ENCODE measurements at places on chromosomes 3 and 15. TPM values are rescaled to one million over a fixed set of nuclear protein-coding genes. Genes with fewer than 3 reads are reported as not detected.

GRCh38 chr3:56087451-56088053 is 380.7 kb downstream of the ERC2 start:
- DNase-seq = no peak

Gene MKRN2OS
- total RNA-seq = not detected

DNA sequence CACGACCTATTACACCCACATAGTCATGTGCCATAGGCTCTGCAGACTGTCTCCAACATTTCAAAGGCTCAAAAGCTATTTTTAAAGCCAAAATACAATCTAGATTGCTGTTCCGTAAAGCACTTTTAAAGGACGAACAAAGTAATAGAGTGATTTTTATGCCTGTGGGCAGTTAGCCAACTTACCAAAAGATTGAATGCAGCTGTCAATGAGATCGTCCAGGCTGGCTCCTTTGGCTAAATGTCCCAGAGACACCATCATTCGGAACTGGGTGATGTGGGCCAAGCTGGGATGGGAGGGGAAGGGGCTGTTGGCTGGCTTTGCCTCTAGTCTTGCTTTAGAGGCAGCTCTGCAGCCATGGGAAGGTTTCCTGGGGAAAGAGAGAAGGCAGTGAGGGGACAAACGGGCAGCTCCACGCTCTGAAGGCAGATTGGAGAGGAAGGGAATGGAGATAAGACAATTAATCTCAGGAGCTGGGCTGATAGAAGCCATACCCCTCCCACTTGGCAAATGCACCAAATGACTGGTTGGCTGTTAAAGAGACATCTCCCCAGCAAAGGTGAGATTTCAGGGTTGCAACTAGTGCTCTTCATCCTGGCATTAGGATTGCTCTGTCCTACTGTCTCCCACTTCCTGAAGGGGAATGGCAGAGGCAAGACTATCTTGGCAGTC is 4.8 kb downstream of the RASGRP1 start:
- DNase-seq = no peak

GRCh38 chr15:50028326-50028725 is 90.7 kb downstream of the ATP8B4 start:
- DNase-seq = no peak

GRCh38 chr3:65669163-65669875 is 369.4 kb downstream of the MAGI1 start:
- no peak for DNase-seq

DNA sequence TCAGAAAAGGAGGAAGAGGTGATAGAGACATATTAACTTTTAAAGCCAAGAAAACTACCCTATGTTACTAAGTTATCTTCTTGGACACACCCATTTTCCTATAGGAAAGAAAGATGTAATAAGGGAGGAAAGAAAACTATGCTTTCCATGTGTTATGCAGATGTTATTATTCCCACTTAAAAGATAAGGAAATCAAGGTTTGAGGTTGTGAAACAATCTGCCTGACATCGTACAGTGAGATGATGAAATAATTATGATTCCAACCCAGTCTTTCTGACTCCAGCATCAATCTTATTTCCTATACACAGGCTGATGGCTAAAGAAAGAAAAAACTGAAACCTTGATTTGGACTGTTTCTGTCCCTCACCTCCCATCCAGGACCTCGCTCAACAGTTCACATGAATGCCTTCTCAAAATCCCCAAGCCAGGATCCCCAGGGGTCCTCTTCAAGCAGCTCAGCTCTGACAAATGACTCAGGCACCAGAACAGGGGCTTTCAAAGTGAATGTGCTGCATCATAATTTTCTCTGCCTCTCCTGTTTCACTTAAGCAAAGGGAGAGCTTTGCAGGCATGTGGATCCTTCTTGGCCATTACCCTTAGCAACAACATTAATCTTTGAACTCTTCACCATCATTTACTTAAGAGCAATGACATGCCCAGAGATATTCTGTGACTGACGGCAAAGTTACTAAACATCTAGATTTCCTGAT is 12.4 kb upstream of the EID1 start:
- DNase-seq = no peak

DNA sequence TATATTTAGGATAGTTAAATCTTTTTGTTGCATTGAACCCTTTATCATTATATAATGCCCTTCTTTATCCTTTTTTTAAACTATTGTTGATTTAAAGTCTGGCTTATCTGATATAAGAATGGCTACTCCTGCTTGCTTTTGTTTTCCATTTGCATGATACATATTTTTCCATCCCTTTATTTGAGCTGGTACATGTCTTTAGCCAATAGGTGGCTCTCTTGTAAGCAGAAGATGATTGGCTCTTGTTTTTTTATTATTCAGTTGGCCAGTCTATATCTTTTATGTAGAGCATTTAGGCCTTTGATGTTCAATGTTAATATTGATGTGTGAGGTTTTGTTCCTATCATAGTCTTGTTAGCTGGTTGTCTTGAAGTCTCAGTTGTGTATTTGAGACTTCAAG is 99.5 kb upstream of the MCTP2 start:
- DNase-seq = no peak

Gene PHC3
- total RNA-seq = 124 TPM

DNA sequence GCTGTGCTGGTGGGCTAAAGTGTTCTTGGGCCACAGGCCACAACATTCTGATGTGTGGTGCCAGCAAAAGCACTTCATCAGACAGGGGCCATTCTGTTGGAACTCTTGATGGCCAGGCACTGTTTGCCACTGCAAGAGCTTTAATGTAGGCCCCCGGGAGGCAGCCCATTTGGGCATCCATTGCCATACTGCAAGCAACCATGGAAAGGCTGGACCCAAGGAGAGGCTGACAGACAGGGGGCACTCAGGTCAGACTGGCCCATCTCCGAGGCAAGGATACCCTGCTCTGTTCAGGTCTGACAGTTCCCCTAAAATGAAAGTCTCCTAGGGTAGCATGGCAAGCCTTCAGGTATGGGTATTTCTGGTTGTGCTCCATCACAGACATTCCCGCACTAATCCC is 64.2 kb downstream of the FAM227B start:
- DNase-seq = no peak

Gene RTP1
- total RNA-seq = not detected

DNA sequence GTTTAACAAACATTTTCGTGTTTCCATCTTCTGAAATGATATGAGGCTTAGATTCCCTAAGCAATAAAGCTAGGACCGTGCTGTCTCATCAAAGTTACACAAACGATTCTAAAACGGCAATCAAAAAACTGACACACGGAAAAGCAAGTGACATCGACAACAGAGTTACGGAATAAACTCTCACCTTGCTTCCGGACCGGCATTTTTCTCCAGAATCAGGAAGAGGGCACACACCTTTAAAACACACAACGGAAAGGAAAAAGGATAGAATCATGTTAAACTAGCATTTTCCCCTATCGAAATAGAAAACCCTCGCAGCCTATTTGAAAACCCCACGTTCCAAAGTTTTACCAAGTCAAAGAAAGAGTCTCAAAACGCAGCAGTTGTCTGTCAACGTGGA is 1.4 kb downstream of the DLG1 start:
- no peak for DNase-seq

Data from T-helper 17 cell (primary cell).